ENCODE measurements at places on chromosomes 1 and 21.
A peak's percentile ranks its signal among the peaks of the same experiment; 100 is the strongest.

DNA sequence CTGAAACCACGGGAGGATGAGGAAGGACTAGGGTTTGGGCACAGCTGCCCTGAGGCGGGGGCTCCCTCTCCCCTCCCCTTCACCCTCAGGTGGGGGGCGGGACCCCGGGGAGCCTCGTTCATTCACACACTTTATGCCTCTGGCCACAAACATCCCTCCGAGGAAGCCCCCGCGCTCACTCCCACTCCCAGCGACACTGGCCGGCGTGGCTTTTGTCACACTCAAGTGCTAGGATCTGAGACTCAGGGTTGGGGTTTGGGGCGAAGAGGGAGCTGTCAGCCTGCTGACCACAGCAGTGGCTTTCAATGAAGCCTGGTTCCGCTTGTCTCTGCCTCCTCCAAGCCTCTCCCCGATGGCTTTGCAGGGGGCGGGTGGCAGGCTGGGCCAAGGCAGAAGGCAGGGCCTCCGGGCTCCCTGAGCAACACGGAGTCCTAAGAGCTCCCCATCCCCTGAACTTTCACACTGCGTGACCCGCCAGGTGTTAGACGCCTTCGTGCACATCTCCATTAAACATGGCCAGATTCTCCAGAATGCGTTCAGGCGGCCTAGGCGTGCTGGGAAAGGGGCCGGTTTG, 178.1 kb downstream of the NPHP4 start:
- H3K27ac ChIP-seq: no peak overlapping the region
- H3K27me3 ChIP-seq: peaks cover 14% of the 10 kb centered on the region
- DNase-seq: no peak
- no peak overlapping the region for H3K4me3 ChIP-seq

GRCh38 chr1:212260557-212261355, 24.5 kb upstream of the PPP2R5A start:
- H3K4me3 ChIP-seq: no peak overlapping the region
- no peak for DNase-seq
- H3K4me1 ChIP-seq: peaks cover 27% of the 10 kb centered on the region
- no peaks in the 10 kb centered on the region for H3K36me3 ChIP-seq
- H3K27me3 ChIP-seq: no peaks in the 10 kb centered on the region
- H3K27ac ChIP-seq: peak overlapping the region; percentile 61

DNA sequence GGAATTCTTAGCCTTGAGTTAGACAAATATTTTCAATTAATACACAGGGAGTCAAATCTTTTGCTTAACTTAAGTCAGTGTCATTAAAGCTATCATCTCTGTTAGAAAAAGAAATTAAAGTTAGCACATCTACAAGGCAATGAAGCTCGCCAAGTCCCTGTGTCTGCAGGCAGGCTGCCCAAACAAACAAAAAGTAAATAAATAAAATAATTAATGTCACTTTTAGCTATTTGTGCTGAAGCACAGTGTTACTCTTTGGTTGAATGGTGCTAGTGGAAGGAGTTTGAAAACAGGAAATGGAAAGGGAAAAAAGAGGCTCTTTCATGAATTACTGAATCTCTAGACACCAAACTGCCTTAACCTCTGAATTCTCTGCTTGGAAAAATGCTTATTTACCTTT, 37.1 kb upstream of the COL11A1 start:
- no peak overlapping the region for H3K27ac ChIP-seq
- no peaks in the 10 kb centered on the region for H3K4me1 ChIP-seq
- H3K4me3 ChIP-seq: no peak overlapping the region
- DNase-seq: no peak

GRCh38 chr1:12219800-12220199, 10.0 kb upstream of the VPS13D start:
- peaks cover 2% of the 10 kb centered on the region for H3K36me3 ChIP-seq
- H3K27ac ChIP-seq: no peak overlapping the region
- peaks cover 4% of the 10 kb centered on the region for H3K27me3 ChIP-seq
- H3K4me3 ChIP-seq: no peak overlapping the region
- H3K4me1 ChIP-seq: no peaks in the 10 kb centered on the region

DNA sequence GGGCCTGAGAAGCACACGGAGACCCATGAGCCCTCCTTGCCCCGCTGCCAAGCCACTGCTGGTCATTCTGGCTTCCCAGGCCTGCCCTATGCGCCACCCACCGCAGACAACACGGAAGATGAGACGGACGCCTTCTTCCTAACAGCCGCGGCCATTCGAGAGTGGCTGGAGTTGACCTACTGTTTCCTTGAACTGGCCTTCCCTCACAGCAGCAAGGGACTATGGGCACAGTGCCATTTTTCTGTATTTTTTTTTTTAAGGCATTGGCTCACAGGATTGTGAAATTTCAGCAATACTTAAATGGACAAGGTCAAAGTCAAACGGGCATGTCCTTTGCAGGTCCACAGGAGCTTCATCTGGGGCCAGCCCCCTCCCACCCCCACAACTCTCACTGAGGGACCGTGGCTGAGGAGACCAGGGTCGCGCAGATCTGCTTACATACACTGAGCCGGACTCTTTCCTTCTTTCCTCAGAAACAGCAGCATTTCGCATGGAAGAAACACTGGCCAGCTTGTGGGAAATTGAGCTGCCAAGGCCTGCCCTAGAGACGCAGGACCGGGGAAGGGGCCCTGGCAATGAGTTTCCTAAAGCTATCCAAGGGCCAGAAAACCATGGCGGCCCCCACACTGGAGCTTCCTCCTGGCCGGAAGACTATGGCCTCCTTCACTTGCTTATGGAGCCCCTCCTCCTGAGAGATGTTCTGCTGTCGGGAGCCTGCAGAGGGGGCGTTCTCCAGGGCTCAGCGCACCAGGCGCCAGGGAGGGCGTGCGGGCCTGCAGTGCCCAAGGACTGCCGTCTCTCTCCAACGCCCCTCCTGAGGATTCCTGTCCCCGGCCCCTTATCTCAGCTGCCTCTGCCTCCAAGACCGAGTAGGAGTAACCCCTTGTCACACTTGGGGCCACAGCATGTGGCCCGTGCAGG, 98.9 kb downstream of the PGBD5 start:
- no peak overlapping the region for H3K4me3 ChIP-seq
- H3K4me1 ChIP-seq: peaks cover 11% of the 10 kb centered on the region
- peaks cover 6% of the 10 kb centered on the region for H3K27me3 ChIP-seq
- no peak for DNase-seq

DNA sequence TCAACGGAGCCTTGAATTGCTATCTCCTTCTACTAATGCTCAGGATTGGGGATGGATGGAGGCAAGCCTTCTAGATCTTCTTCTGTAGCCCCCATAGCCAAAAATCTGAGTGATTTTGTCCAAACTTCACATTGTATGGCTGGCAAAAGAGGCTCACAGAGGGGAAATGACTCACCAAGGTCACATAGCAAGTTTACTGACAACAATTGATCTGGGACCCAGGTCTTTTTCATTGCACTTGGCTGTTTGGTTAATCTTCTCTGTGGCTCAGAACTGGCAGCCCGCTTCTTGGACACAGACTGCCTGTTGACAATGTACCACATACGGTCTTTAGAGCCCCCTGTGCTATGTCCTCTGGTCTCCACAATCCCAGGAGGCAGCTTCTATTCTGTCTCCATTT, 3.0 kb upstream of the LACTBL1 start:
- no peak for DNase-seq
- no peaks in the 10 kb centered on the region for H3K36me3 ChIP-seq
- H3K4me3 ChIP-seq: no peak overlapping the region
- H3K27me3 ChIP-seq: peaks cover 28% of the 10 kb centered on the region

GRCh38 chr1:163797816-163798215, 476.1 kb downstream of the NUF2 start:
- H3K4me3 ChIP-seq: no peak overlapping the region
- H3K4me1 ChIP-seq: no peaks in the 10 kb centered on the region
- H3K27ac ChIP-seq: no peak overlapping the region
- no peaks in the 10 kb centered on the region for H3K27me3 ChIP-seq
- no peak for DNase-seq
- H3K36me3 ChIP-seq: no peaks in the 10 kb centered on the region

DNA sequence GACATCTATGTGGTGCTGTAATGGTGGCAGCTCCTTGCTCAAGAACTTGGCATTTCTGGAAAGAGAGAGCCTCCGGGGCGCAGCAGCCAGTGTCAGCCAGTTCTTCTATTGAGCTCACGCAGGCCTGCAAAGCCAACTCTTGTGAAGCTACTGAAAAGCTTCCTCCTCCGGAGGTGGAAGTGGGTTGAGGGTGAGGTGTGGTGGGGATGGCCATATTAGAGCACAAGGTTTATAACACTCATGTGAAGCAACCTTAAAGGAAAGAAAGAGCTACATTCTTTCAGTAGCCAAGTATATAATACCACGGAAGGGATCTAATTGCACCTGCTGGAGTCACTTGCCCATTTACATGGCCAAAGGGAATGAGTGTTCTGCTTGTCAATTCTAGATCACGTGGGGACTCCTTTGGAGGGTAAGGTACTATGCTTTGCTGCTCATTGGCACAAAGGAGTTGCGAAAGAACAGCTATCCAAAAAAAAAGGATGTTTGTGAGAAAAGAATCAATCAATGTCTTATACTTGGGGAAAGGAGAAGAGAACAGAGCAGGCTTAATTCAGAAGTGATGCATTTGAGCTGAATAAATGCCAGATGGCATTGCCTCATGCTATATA, 18.3 kb upstream of the MAP10 start:
- H3K4me3 ChIP-seq: no peak overlapping the region

DNA sequence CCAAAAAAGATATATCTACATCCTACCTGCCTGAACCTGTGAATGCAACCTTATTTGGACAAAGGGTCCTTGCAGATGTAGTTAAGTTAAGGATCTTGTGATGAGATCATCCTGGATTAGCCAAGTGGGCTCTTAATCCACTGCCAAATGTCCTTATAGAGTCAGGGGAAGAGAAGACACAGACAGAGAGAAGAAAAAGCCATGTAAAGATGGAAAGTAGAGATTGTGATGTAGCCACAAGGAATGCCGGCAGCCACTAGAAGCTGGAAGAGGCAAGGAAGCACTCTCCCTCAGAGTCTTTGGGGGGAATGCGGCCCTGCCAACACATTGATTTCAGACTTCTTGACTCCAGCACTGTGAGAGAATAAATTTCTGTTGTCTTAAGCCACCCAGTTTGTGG, 16.2 kb downstream of the HSD11B1 start:
- H3K4me1 ChIP-seq: peaks cover 74% of the 10 kb centered on the region
- no peak overlapping the region for H3K4me3 ChIP-seq
- peaks cover 11% of the 10 kb centered on the region for H3K36me3 ChIP-seq
- no peak for DNase-seq

GRCh38 chr21:37338671-37339551, 27.7 kb upstream of the DYRK1A start:
- no peaks in the 10 kb centered on the region for H3K27me3 ChIP-seq
- DNase-seq: no peak
- peaks cover 4% of the 10 kb centered on the region for H3K36me3 ChIP-seq
- no peak overlapping the region for H3K4me3 ChIP-seq
- peaks cover 3% of the 10 kb centered on the region for H3K4me1 ChIP-seq

GRCh38 chr1:3069491-3070308, 697 bp downstream of the PRDM16 start:
- DNase-seq: no peak
- peaks cover 30% of the 10 kb centered on the region for H3K27me3 ChIP-seq
- peaks cover 2% of the 10 kb centered on the region for H3K4me1 ChIP-seq
- H3K4me3 ChIP-seq: peak overlapping the region; percentile 43

DNA sequence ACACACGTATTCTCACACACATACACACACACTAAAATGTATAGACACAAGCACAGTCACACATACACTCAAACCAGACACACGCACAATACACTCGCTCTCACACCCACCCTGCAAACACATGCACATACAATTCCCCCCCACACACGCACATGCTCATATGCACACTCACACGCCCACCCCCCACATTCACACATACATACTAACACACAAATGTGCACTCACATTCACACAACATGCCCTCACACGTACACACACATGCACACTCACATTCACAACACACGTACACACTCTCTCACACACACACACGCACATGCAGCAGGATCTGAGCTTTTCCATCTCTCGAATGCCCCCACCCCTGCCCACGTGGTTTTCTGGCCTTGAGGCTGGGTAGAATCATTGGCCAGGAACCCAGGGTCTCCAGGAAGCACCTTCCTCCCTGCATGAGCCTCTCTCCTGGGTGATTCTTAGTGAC, 589.7 kb downstream of the PTPRU start:
- H3K4me1 ChIP-seq: no peaks in the 10 kb centered on the region
- no peak overlapping the region for H3K4me3 ChIP-seq
- H3K27ac ChIP-seq: no peak overlapping the region
- peaks cover 16% of the 10 kb centered on the region for H3K27me3 ChIP-seq

DNA sequence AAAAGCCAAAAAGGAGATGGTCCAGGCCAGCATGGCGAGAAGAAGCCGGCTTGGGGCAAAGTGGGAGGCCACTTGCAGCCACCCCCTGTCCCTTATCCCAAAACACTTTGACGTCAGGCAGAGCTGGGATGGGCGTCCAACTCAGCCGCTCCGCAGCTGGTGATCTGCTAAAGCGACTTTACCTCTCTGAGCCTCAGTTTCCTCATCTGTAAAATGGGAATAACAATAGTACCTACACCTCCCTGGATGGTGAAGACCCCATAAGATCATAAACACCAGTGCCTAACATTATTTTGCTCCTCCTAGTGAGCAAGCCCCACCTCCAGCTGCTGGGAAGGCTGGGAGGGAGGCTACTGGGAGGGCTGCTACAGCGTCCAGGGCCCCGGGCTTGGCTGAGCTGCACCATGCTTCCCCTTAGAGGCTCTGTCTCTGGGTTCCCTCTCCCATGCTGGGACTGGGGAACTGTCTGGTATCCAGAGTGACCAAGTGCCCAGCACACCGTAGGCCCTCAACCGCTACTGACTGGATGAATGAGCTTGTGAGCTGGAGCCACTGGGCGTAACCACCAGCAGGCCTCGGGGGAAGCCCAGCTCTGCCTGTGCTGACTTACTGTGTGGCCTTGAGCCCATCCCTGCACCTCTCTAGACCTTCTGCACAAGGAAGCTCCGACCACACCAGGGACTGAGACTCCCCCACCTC, 18.3 kb downstream of the IFFO2 start:
- no peaks in the 10 kb centered on the region for H3K27me3 ChIP-seq
- peaks cover 62% of the 10 kb centered on the region for H3K4me1 ChIP-seq
- peaks cover 5% of the 10 kb centered on the region for H3K36me3 ChIP-seq

GRCh38 chr1:225875044-225875815, 7.0 kb downstream of the TMEM63A start:
- no peaks in the 10 kb centered on the region for H3K27me3 ChIP-seq
- peaks cover 58% of the 10 kb centered on the region for H3K4me1 ChIP-seq
- H3K4me3 ChIP-seq: no peak overlapping the region
- no peak overlapping the region for H3K27ac ChIP-seq

- no peaks in the 10 kb centered on the region for H3K36me3 ChIP-seq
- no peaks in the 10 kb centered on the region for H3K4me1 ChIP-seq
- peaks cover 5% of the 10 kb centered on the region for H3K27me3 ChIP-seq
- no peak overlapping the region for H3K27ac ChIP-seq
- DNase-seq: no peak
Observed at GRCh38 chr1:186463926-186464325, 3.0 kb upstream of the PDC start.

DNA sequence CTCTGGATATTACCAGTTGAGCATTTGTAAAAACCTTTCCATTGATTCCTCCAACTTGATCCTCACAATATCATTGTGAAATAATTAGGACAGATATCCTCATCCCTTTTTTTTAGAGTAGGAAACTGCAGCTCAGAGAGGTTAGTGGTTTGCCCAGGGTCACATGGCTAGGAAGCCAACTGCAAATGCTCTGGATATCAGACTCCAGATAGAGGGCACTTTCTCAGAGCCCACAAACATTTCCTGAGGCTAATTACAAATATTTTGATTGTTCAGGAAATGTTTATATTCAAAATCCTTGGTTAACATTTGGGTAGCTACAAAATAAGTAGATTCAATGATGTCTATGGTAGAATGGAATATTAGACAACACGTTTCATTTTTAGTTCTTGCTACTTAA, 154.8 kb upstream of the DPYD start:
- no peak overlapping the region for H3K27ac ChIP-seq
- no peak for DNase-seq
- no peaks in the 10 kb centered on the region for H3K36me3 ChIP-seq
- H3K4me1 ChIP-seq: no peaks in the 10 kb centered on the region
- H3K4me3 ChIP-seq: no peak overlapping the region

Data from activated naive CD8-positive, alpha-beta T cell treated with anti-CD3 and anti-CD28 coated beads, Interleukin-2, amount 50 U/mL, for 24 hours (primary cell).